ENCODE measurements at places on chromosomes 2 and 18.

DNA sequence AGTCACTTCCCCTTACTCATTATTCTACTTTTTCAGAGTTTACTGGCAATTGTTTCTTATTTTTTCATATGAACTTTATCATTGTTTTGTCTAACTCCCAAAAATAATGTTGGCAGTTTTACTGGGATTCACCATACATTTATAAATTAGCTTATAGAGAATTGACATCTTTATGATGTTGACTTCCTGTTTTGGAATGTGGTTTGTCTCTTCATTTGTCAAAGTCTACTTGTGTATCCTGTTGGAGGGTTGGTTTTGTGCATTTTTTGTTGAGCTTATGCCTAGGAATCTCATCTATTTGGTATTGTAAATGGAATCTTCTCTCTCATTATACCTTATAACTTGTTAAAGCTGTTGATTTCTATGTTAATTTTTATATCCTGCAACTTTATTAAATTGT, 16.4 kb downstream of the EPC2 start:
- DNase-seq = no peak

- no peak for DNase-seq
Observed at GRCh38 chr2:24819442-24820174, 26.4 kb downstream of the CENPO start.

GRCh38 chr18:69176741-69177140, 223.9 kb upstream of the DOK6 start:
- DNase-seq = no peak

- no peak for DNase-seq
Observed at GRCh38 chr2:189794310-189794709, 10.1 kb downstream of the PMS1 start.

- no peak for DNase-seq
Observed at GRCh38 chr18:34196256-34196655, 28.5 kb downstream of the NOL4 start.

GRCh38 chr2:158464426-158465281, 7.9 kb downstream of the PKP4 start:
- no peak for DNase-seq

GRCh38 chr2:48474574-48475298, 55.2 kb upstream of the STON1 start:
- DNase-seq = no peak

DNA sequence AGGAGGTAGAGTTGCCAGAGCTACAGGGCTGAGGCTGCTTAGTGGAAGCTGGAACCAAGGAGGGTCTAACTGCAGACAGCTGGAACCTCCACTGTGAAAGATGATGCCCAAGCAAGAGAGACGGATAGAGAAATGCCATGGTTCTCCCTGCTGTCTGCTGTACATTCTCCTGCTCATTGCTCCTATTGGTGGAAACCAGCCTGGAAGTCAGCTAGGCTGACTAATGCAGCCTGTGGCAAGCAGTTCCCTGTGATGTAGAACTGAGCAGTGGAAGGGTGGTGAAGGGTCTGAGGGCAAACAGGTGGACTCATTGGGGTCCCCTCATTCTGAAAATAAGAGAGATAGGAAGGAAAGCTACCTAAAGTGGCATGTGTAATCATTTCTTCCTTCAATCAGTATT, 563.6 kb downstream of the SLC4A3 start:
- no peak for DNase-seq

- no peak for DNase-seq
Observed at GRCh38 chr2:227610123-227610522, 4.5 kb downstream of the SCYGR3 start.

GRCh38 chr2:200877443-200877842, 11.4 kb downstream of the PPIL3 start:
- DNase-seq = no peak
